ENCODE measurements at places on chromosomes 3 and 15.

GRCh38 chr15:89490081-89490813 is 6.1 kb downstream of the RHCG start:
- DNase-seq, result no peak

GRCh38 chr15:22958487-22959280 is 21.5 kb downstream of the CYFIP1 start:
- DNase-seq, result no peak

DNA sequence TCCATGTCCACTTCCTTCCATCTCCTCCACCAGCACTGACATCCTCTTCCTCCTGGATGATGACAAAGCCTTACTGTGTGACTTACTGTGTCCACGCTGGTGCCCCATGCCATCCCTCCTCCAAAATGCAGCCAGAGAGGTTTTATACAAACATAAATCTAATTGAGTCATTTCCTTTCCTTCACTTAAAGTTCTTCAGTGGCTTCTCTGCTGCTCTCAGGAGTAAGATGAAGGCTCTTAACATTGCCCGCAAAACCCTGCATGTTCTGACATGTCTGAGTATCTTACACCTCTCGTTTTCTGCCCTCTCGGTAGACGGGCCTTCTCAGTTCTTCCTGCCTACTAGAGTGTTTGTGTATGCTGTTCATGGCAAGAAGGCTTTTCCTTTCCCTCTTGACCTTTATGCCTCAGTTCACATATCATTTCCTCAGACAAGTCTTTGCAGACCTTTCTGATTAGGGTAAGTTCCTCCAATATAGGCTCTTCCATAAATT is 175.5 kb downstream of the CFAP20DC start:
- DNase-seq, result no peak

DNA sequence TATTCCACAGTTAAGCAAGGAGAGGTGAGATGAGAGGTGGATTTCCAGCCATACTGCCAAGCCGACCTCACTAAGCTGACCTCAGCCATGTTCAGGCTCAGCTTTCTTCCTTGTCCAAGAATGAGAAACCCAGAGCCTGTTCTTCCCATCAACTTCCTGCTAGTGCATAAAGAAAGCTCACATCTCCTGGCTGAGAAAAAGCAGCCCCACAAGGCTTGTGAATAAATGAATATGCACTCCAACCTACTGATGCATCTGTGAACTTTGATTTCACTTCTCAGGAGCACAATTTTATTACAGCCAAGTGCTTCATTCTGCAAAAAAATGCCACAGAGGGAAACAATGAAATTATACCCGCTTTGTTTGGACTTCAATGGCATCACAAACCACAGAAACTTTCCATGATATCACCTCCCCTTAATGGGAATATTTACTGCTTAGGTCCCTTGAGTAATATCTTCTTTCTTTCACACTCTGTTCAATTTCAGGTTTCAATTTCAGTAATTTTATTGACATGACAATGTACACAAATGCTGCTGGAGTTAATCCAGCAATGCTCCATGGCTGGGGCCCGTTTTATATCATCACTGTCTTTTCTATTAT is 437.0 kb upstream of the PPP2R3A start:
- peak; percentile 32 for DNase-seq

GRCh38 chr15:71437919-71438318 is 322.6 kb downstream of the THSD4 start:
- no peak for DNase-seq

- no peak for DNase-seq
Observed at GRCh38 chr15:76967067-76967466, 27.9 kb upstream of the PSTPIP1 start.

DNA sequence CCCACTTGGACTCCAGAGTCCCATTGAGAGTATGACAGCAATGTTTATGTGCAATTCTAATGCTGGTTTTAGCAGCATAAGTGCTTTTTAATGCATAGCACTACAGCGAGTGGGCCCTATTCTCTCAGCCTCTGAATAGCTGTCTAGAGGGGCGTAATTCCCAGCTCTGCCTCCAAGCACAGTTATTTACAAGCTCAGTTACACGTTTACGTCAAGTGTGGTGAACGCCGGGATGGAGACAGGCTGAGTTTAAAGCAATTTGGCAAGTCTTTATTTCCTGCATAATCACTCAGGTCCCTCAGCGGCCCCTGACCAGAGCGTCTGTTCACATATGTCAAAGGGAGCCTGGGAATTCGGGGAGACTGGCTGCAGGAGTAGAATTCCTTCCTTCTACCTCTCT is 43.9 kb downstream of the SOX14 start:
- no peak for DNase-seq

- no peak for DNase-seq
Observed at GRCh38 chr3:35849963-35850362, 210.6 kb downstream of the ARPP21 start.

- no peak for DNase-seq
Observed at GRCh38 chr15:31402003-31402402, 75.4 kb downstream of the KLF13 start.

- DNase-seq, result no peak
Observed at GRCh38 chr3:141089339-141090152, 38.4 kb downstream of the SPSB4 start.

GRCh38 chr3:16388850-16389441 is 123.9 kb downstream of the OXNAD1 start:
- no peak for DNase-seq

- no peak for DNase-seq
Observed at GRCh38 chr15:32908872-32909271, 191.1 kb downstream of the GREM1 start.

GRCh38 chr15:63322541-63322940 is 45.1 kb downstream of the APH1B start:
- peak; percentile 13 for DNase-seq

- no peak for DNase-seq
Observed at GRCh38 chr15:95883064-95883463, 447.4 kb upstream of the NR2F2 start.

DNA sequence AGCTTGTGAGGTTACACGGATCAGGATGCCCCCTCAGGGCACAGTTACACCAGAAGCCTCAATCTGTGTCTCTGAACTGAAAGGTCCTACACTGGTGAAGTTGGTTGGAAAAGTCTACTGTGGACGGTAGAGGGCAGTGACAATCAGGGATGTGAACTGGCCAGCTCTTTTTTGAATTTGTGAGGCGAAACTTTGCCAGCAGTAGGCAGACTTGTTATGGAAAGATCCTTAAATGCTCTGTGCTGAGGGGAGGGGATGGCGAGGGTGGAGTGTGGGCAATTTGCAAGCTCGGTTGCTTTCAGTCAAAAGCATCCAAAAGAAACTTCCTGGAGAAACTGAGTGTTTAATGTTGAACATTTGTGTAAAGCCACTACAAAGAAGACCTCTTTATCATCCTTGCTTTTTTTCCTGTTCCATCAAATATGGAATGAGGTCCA is 127.4 kb upstream of the ABHD17C start:
- no peak for DNase-seq

GRCh38 chr15:75200765-75201615 is 692 bp upstream of the C15orf39 start:
- peak; percentile 32 for DNase-seq

DNA sequence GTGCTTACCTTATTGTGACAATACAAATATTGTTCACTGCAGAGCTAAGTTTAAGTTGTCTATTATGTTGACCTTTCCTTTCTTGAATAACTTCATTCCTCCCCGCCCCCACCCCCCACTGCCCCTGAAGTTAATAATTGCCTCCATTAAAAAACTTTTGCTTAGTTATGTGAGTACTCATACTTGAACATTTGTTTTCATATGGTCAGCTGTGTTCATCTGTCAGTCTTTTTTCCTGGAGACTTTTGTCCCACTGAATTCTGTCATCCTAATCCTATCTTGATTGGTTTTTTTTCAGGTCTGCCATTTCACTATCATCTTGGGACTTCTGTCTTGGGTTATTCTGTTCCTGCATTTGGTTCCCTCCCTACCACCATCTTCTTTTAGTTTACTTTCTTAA is 8.5 kb downstream of the SLC25A36 start:
- no peak for DNase-seq
